ENCODE measurements at places on chromosomes 5 and 9.

DNA sequence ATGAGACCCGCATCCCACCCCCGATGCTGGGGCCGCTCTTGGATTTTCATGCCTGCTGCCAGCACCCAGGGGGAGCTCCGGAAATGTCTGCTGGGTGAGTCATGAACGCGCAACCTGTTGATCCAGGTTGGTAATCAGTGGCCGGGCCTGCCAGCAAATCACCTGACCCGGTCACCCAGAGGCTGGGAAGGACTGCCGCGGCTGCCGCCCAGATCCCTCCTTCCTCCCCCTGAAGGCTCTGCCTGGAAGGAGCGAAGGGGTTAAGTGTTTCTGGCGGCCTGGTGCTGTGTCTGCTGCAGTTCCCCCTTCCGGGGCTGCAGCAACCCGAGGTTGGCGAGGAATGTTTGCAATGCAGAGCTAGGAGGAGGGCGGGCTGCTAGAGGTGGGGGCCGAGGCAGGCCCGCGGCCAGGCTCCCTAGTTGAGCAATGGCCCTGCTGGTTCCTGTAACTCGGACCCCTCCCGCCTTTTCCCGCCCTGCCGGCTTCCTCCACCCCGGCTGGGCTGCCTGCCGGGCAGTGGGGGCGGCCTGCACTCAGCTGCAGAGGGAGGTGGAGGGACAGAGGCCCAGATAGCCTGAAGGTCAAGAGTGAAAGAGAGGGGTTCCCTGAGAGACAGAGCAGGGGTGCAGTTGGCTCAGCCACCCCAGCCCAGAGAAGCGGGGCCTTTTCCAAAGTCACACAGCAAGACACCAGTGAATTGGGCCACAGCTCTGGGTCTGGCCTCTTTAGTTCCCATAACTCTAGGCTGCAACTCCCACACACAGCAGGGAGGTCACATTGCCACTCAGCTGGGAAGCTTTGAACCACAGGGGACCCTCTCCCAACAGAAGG, 156.3 kb upstream of the IER5L start:
- DNase-seq, result peak; percentile 37

- no peak for DNase-seq
These were observed 86.9 kb downstream of the UGCG start for GRCh38 chr9:111983484-111983908.

- no peak for DNase-seq
These were observed 29.5 kb downstream of the S1PR3 start for GRCh38 chr9:89020754-89021153.

GRCh38 chr9:69086769-69087168, 51.2 kb downstream of the FXN start:
- DNase-seq, result no peak

GRCh38 chr5:151581812-151582583, 9.1 kb downstream of the FAT2 start:
- no peak for DNase-seq

GRCh38 chr5:31470608-31471007, 61.3 kb downstream of the DROSHA start:
- DNase-seq, result no peak

GRCh38 chr5:35252963-35253362, 22.7 kb upstream of the PRLR start:
- DNase-seq, result no peak

DNA sequence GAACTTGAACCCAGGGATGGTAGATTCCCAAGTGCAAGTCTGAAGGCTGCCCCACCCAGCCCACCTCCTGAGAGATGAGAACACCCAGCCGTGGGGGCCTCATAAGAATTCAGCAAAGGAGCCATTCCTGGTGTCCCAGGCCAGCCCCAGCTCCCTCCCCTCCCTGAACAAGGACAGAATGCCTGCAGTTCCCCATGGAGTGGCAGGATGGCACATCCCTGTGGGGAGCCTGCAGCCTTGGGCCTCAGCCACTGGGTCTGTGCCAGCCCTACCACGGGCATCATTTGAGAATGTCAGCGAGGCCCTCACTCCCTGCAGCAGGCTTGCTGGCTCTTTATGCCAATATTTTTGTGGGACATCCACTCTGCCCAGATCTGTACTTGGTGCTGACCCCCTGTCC, 36.2 kb upstream of the RAPGEF1 start:
- no peak for DNase-seq

DNA sequence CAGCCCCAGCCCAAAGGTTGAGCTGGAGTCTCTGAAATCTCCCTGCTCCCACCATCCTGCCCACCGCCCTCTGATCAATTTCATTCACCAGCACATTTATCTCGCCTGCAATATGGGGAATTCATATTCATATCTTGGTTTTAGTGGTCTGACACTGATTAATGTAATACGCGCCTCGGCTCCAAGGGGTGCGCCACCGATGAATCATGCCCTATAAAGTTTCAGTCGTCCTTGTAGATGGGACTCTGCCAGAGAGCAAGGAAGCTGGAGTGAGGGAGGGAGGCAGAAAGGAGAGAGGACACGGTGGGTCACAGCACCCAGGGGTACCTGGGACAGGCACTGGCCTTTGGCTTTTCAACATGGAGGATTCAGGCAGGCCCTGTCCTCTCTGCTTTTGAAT, 8.9 kb downstream of the IRX1 start:
- no peak for DNase-seq

- DNase-seq, result no peak
These were observed 181.1 kb upstream of the WWC1 start for GRCh38 chr5:168110384-168110783.

- no peak for DNase-seq
These were observed 62.2 kb downstream of the ACTL7B start for GRCh38 chr9:108793573-108793972.

DNA sequence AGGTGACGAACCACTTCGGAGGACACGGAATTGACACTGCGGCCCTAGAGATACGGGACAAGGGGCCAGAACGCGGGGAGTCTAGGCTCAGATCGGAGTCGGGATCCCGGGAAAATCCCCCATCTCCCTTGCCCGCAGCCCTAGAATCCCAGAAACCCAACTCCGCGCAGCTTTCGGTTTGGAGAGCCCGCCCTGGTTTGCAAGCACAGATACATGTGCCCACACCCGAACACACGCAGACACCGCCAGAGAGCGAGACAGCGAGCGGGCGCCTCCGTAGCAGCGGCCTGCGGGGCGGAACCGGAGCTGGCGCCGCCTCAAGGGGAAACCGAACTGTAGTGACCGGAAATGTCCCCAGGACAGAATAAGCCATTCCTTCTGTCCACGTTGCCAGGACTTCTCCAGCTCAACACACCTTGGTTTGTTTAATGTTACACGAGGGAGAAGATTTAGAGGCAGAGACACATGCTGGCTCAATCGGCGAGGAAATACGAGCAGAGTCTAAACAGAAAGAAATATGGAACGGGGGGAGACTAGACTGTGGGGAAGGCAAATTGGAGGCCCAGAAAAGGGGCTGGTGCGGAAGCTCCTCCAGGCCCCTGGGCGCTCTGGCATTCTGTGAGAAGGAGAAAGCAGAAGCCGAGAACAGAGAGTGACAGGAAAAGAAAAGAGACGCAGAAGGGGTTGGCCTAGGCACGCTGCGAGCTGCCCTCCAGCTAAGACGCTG, 2.9 kb upstream of the PAX5 start:
- peak; percentile 60 for DNase-seq

DNA sequence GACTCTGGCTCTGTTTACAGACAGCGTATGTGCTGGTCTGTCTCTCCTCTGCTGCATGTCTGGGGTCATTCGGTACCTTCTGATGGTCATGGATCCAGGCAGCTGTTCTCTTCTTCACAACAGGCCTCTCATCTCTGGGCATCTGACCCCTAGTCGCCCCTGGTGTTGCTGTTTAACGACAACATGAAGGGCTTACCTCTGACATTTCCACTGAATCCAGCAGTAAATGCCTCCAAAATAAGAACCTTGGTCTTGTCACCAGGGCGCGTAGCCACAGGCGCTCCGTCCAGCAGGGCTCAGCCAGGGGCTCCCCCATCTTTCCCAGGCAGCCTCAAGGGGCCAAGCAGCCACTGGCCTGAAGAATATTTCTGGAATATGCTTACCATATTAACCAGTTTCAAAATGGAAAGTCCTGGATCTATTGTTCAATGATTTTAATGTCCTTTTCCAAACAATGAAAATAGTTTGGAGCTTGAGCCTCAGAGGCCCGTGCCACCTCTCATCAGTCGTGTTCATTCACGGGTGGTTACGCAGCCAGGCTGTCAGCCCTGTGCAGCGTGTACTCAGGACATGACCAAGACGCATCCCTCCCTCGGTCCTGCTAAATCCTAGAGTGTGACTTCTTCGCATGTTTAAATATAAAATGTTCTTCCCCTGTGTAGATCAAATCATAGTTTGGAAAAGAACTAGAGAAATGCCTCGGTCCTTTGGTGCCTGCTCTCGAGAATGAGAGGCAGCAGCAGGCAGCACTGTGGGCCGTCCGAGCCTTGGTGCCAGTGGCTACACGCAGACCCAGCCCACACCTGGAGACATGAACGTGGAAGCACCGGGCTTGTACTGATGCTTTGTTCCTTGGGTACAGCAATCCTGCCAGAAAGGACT, 30.1 kb upstream of the LRRC14B start:
- no peak for DNase-seq

GRCh38 chr9:138112791-138113600, 235.4 kb downstream of the CACNA1B start:
- no peak for DNase-seq

DNA sequence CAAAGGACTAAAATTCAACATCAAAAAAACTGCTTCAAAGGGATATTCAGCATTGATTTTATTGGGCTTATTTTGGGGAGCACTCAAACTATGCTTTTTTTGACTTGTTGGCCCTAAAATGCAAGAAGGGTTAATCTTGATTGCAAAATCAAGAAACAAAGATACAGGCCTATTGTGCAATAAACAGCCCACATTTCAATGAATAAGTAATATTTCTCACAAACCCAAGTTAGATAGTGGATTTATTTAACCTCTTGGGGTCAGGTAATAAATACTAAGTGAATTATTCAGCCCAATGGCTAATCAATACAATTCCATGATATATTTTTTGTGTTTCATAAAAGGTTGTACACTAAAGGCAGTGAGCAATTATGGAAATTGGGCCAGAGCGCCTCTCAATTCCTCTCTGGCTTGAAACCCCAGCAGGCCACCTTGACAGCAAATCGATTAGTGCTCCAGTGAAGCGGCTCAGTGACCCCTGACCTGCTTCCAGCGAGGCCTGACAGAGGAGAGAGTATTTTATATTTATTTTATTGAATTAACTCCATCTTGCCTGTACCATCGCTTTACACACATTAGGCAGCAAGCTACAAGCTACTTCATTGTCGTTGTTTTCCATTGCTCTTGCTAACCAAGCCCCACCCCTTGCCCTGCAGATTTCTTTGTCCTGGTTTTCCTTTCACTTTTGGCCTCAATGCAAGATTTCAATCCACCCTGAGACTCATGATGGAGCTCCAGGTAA, 65.5 kb downstream of the EBF1 start:
- DNase-seq, result no peak

GRCh38 chr9:86642721-86643120, 288.5 kb upstream of the TUT7 start:
- DNase-seq, result no peak

GRCh38 chr5:10511741-10512640, 51.9 kb upstream of the ANKRD33B start:
- DNase-seq, result no peak

- no peak for DNase-seq
These were observed 57.2 kb upstream of the RNF130 start for GRCh38 chr5:180128671-180129261.

GRCh38 chr5:132024789-132025402, 13.4 kb upstream of the ACSL6 start:
- DNase-seq, result no peak

DNA sequence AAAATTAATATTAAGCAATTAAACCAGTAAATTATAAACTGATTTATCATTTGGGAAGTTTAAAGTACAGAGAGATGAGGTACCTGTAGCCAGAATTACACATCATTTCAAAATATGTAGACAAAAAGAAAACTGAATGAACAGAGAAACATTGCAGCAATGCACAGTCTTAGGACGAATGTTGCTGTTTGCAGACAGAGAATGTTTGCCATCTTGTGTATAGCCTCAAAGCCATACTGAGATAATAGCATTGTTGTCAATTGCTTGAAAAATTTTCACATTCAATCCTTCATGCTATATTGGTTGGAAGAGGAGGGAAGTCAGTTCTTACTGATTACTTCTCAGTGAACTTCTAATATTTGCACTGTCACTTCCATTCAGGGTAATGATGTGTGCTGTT, 326.2 kb downstream of the PRR16 start:
- no peak for DNase-seq

DNA sequence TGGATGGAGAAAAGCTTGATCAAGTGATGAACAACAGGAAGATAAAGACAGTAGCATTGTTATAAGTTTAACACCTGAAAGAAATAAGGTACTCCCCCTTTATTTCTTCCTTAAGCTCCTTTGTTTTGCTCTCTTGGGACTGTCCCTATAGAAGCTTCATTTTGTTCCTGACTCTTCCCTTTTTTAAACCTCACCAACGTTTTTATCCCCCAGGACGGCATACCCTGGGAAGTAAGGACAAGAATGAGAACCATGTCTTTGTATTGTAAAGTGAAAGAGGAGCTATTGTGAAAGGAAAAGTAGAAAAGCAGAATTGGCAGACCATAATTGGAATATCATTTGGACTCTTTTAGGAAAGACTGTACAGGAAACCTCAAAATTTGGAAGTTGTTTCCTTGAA, 1368.6 kb upstream of the C9orf72 start:
- no peak for DNase-seq

- DNase-seq, result no peak
These were observed 5.5 kb downstream of the SLC9A3 start for GRCh38 chr5:518721-519120.

DNA sequence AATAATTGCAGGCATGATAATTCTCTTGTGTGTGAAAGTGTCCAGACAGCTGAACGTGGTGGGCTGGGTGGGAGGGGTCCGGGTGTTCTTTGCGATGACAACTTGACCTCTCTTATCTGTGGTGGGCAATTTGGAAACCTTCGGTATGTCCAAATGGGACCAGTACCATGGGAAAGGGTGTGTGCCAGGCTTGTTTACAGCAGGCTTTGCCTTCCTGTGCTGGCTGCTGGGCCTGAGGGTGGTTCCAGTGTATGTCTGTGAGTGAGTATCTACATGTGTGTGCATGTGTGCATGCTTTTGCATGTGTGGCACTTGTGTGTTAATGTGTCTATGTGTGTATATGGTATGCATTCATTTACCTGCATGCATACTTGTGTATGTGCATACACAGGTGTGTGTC, 166.4 kb downstream of the GADD45G start:
- no peak for DNase-seq

DNA sequence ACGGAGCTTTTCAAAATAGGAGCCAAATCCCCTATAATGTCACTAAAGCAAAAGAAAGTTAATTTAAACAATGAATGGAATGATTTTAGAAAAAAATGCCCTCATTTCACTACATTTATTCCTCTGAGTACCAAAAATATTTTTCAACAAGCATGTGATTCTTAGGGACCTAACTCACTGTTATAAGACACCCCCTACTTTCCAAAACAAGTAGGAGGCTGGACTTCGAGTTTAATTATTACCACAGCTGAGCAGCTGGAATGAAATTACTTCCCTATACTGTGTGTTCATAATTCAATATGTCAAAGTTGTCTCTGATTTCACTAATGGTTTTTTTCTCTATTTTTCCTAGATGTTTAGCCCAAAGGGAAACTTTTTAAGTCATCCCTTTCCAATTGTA, 61.6 kb downstream of the SAXO1 start:
- no peak for DNase-seq
